ENCODE measurements at places on chromosomes 1 and 21.
A peak's percentile ranks its signal among the peaks of the same experiment; 100 is the strongest.

GRCh38 chr1:76281306-76281705, 206.8 kb downstream of the ST6GALNAC3 start:
- no peak for DNase-seq

DNA sequence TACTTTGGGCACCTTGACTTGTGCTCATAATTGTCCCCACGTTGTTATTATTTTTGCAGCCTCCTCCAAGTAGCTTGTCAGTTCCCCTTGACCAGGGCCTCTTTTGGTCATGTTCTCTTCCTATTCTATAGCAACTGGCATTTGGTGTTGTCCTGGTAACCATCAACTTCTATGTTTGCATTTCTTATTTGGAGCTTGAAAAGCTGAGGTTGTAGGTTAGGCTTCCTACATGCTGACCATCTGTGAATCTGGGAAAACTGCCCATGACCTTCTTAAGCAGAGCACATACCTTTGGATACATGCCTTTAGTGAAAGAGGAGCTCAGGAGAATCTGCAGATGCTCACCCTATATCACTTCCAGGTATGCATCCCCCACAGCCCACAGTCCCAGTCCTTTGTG, 160.8 kb downstream of the HHAT start:
- no peak for DNase-seq

DNA sequence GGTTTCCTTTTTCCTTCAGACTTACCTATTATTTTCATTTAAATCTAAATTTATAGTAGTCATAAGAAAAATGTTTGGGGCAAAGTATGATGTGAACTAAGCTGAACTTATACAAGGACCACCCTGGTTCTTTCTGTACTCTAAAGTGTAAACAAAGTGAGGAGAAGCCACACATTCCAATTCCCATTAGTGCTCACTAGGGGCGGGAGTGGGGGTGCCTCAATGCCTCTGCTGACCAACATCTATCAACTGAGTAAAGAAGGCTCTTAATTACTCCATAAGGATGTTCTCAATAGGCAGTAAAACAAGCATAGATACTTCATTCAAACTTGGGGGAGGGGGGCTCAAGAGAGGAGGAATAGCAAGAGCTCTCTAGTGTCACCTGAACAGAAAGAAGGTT, 151.7 kb downstream of the CDC42BPA start:
- no peak for DNase-seq

- DNase-seq: no peak
These were observed 74.2 kb downstream of the ATF6 start for GRCh38 chr1:161840363-161840762.

DNA sequence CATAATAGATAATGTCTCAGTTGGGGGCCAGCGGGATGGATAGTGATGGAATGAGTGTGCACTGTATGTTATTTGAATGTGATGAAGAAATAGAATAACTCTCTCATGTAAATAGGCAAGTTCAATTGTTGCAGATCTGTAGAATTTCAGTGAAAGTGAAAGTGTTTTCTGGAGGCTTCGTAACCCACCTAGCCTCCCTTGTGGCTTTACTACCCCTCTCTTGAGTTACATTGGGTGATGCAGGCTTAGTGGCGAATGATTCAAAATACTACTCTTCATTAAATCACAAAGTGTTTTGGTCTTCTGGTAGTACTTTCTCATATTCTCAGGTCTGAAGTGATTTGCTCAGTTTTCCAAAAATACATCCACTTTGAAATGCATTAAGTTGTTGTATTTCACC, 411.9 kb downstream of the ZP4 start:
- no peak for DNase-seq

GRCh38 chr21:37079211-37079824, 6.3 kb downstream of the TTC3 start:
- no peak for DNase-seq

- DNase-seq: peak; percentile 43
These were observed 134.0 kb upstream of the ARHGEF16 start for GRCh38 chr1:3320246-3321152.
